ENCODE measurements at places on chromosomes 5 and 9. TPM values are rescaled to one million over a fixed set of nuclear protein-coding genes. Genes with fewer than 3 reads are reported as not detected.

ANKRD31 gene
- 0.12 TPM for total RNA-seq

PKD2L2 gene
- 0.03 TPM for total RNA-seq

FOXD4L5 gene
- not detected for total RNA-seq

TMEM252 gene
- total RNA-seq: not detected

SDHA gene
- 121 TPM for total RNA-seq

MARCOL gene
- total RNA-seq: not detected

WNK2 gene
- 6.1 TPM for total RNA-seq

KDM3B gene
- 38.4 TPM for total RNA-seq

GPX3 gene
- 17.8 TPM for total RNA-seq

GPRIN1 gene
- total RNA-seq: 9.3 TPM

SPATA31A3 gene
- total RNA-seq: not detected

C7 gene
- not detected for total RNA-seq

IDNK gene
- total RNA-seq: 6.5 TPM

EIF4E1B gene
- total RNA-seq: not detected

FGF10 gene
- not detected for total RNA-seq

TUSC1 gene
- 4.8 TPM for total RNA-seq

HSPB3 gene
- not detected for total RNA-seq

CDK7 gene
- 61.8 TPM for total RNA-seq

OXCT1 gene
- total RNA-seq: 3.3 TPM

PCA3 gene
- total RNA-seq: not detected

CYFIP2 gene
- total RNA-seq: 20.7 TPM

NAIF1 gene
- total RNA-seq: 8.4 TPM

EGFLAM gene
- not detected for total RNA-seq

LCN15 gene
- not detected for total RNA-seq

PCDHB14 gene
- 0.06 TPM for total RNA-seq

FOXD1 gene
- 17.5 TPM for total RNA-seq

ATOX1 gene
- total RNA-seq: 211 TPM

DOK3 gene
- total RNA-seq: 4.7 TPM

FIBCD1 gene
- 14.4 TPM for total RNA-seq

LRRC19 gene
- not detected for total RNA-seq

NEUROG1 gene
- total RNA-seq: not detected

RMRP gene
- total RNA-seq: 22.0 TPM

QRFP gene
- total RNA-seq: not detected

OMD gene
- not detected for total RNA-seq

SLCO6A1 gene
- not detected for total RNA-seq

CARTPT gene
- not detected for total RNA-seq

ARL10 gene
- 1.7 TPM for total RNA-seq

MYORG gene
- 4.2 TPM for total RNA-seq

WDR38 gene
- total RNA-seq: not detected

RNF183 gene
- total RNA-seq: not detected

TMEM215 gene
- total RNA-seq: not detected

SPATA31C1 gene
- not detected for total RNA-seq

KCTD16 gene
- total RNA-seq: 0.05 TPM

FREM1 gene
- not detected for total RNA-seq

DCP2 gene
- total RNA-seq: 11.2 TPM

GHR gene
- not detected for total RNA-seq

SKIC3 gene
- total RNA-seq: 18.4 TPM

SH3PXD2B gene
- total RNA-seq: 16.0 TPM

All from A549 treated with CpdA at 1 μM for 4 hours (cell line).